ENCODE measurements at places on chromosomes 4 and X.

GRCh38 chr4:140903522-140904475, 147.6 kb upstream of the TBC1D9 start:
- no peak for DNase-seq

DNA sequence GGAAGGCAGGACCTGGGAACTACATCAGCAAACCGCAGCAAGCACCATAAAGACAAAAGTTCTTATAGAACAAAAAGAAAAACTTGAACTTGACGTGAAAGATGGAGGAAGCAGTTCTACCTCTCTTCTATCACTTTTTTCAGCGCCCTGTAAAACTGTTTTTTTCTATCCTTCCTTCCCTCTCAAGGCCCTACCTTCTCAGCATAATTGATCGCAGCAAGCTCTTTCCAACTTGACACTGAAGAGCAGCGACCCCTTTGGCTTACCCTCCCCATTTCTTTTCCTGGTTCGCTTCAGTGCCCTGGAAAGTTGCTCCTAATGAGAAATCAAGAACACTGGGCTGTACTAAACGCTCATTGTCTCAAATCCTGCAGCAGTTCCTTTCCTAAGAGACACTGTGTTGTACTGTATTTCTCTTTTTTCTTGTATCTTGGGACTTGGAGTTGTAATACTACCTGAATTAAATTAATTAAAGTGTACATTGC, 150.6 kb upstream of the SLC4A4 start:
- DNase-seq, result no peak

DNA sequence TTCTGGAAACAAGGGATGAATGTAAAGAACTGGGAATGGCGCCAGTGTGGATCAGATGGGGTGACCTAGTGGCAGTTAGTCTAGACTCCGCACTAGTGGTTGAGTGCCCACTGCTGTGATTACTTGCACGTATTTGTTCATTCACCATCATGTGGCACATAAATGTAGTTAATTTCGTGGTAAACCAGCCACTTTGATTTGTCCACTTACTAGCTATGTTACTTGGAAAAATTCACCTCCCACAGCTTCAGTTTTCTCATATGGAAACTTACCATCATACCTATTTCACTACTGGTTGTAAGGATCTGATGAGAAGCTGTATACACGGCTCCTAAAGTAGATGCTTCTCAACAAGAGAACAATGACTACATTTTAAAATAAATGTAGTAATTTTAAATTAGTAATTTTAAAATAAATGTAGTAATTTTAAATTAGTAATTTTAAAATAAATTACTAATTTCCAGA, 394 bp upstream of the DYNLT3 start:
- no peak for DNase-seq

DNA sequence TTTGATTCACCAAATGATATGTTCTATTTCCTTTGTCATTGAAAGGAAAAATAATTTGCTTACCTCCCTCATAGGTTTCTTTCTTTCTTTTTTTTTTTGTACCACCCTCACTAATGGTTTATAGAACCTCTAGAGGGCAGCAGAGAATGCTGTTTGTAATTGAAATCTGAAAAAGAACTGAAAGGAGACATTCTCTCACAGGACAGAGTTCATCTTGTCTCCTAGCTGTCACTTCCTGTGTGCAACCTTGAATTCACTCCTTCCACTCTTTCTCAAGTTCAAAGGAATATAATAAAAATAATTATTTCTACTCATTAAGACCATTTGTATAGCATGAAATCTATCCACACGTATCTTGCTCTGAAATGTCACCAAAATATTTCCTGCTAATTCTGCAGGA, 51.0 kb downstream of the GUCY1B1 start:
- no peak for DNase-seq

DNA sequence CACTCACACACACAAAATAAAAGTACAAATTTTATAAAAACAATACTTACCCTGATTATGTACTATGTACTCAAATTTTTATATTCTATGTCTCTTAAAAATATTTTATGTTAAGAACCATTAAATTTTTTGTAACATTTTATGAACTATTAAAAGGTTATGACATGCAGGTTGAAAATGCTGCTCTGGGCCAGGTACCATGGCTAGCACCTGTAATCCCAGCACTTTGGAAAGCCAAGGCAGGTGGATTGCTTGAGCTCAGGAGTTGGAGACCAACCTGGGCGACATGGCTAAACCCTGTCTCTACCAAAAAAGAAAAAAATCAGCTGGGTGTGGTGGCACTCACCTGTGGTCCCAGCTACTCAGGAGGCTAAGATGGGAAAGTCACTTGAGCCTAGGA, 29.4 kb upstream of the SPINK2 start:
- DNase-seq, result no peak

DNA sequence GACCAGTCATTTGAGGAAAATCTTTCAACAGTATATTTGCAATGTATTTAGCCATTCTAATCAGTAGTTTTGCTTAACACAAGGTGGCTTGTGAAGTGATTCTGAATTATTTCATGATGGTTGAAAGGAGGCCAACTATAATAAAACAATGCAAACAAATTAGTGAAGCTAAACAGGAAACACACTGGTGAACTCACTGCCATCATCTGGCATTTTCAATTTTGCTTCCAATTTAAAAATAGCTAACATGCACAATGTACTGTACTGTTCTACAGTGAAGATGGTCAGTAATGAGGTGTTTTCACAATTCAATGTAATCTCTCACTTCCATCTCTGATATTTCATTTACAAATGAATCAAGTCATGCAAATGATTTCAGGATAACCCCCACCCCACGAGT, 31.1 kb downstream of the PGRMC2 start:
- DNase-seq, result no peak

DNA sequence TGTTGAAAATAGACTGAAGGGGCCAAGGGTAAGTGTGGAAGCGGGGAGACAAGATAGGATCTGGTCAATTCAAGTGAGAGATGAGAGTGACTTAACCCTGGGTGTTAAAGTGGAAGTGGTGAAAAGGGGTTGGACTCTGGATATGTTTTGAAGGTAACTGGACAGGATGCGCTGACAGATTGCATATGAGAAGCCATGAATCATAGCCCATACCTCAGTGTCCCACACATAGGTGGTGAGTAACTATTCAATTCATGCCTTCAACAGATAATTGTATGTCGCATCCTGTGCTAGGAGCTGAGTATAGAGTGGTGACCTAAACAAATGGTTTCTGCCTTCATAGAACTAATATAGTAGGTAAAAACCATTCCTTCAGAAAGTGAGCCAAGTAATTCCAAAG, 76.7 kb downstream of the KLHL34 start:
- no peak for DNase-seq

DNA sequence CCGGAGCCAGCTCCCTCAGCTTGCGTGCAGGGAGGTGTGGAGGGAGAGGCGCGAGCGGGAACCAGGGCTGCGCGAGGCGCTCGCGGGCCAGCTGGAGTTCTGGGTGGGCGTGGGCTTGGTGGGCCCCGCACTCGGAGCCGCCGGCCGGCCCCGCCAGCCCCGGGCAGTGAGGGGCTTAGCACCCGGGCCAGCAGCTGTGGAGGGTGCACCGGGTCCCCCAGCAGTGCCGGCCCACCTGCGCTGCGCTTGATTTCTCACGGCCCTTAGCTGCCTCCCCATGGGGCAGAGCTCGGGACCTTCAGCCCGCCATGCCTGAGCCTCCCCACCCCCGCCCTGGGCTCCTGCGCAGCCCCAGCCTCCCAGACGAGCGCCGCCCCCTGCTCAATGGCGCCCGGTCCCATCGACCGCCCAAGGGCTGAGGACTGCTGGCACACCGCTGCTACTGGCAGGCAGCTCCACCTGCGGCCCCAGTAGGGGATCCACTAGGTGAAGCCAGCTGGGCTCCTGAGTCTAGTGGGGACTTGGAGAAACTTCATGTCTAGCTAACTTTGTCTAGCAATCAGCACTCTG, 37.8 kb upstream of the SMARCAD1 start:
- DNase-seq, result no peak

DNA sequence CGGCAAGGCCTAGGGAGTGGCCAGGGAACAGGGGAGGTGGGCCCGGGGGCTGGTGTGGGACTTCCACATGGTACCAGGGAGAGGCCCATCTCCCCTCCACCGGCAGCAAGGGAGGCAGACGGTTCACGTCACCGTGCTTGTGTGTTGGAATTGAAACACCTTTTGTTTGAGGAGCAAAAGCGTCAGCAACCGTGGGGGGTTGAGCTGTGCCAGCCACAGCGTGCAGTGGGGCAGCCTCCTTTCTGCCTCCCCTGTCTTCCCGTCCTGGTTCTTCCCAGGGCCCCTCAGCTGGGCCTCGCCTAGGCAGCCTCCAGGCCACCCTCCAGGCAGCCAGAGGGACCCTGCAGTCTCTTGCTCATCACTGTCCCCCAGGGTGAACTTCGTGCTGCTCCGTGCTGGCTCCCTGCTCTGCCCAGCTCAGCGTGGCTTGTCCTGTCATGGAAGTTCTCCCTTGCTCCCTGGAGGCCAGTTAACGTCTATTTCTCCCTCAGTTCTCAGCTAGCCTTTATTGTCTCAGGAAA, 32.1 kb upstream of the HGFAC start:
- no peak for DNase-seq

DNA sequence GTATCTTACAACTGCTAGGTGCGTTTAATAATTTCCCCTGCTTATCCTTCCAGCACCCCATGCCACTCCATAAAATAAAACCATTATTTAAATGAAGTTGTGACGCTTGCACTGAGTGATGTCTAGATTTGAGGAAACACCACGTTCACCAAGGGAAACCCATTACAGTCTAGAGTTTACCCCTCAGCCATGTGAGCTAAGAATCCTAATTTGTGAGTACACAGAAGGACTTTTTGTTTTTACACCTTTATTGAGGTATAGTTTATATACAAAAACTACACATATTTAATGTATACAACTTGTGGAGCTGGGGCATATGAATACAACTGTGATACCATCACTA, 326.8 kb downstream of the RAPGEF2 start:
- DNase-seq, result no peak

DNA sequence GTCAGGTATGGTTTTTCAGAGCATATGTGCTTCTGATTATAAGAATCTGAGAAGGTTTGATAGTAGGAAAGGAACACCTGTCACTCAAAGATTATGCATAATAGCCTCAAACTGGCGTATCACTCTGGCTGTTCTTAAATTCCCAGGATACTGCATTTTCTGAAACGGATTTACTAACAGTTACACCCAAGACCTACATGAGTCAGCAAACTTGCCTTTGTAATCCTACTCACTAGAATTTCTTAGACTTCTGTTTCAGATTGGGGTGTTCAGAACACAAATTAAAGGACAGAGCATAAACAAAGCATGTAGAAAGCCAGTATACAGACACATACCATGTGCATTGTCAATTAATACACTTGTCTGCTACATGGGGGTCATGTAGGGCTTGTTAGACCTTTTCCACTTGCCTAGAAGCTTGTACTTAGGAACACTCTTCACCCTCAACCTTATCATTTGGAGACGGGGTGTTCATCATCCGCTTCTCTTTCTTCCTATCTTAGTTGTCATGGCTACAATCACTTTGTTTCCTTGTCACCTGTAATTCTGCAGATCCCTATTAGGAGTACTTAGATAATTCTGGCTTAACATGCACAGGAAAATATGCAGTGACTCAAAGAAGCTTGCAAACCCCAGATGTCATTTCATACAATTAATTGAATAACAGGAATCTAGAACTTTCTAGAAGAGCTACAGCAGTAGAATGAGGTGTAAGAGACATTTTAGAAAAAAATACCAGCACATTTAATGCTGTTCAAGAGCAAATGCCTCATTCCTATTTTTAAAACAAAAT, 593.0 kb upstream of the TENM3 start:
- no peak for DNase-seq

GRCh38 chr4:14184265-14184664, 556.7 kb upstream of the BOD1L1 start:
- DNase-seq, result no peak

- no peak for DNase-seq
Measured at GRCh38 chr4:118898684-118899138, 10.1 kb downstream of the SYNPO2 start.

- DNase-seq, result no peak
Measured at GRCh38 chr4:53717064-53717549, 125.8 kb upstream of the LNX1 start.

DNA sequence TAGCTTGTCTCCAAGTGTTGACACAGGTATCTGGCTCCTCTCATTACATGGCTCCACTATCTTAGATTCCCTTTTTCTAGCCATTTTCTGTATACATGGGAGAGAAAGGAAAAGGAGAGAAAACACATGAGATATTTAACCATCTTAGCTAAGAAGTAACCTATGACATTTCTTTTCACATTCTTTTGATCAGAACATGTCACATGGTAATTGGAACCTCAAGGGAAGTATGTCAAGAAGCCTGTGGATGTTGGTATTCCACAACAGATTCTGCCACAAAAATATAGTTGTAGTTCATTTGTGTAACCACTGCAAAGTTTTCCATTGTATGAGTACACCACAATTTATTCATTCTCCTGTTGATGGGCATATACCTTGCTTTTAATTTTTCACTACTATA, 18.7 kb upstream of the GABRB1 start:
- DNase-seq, result no peak

- no peak for DNase-seq
Measured at GRCh38 chr4:48668254-48669017, 111.6 kb downstream of the FRYL start.

DNA sequence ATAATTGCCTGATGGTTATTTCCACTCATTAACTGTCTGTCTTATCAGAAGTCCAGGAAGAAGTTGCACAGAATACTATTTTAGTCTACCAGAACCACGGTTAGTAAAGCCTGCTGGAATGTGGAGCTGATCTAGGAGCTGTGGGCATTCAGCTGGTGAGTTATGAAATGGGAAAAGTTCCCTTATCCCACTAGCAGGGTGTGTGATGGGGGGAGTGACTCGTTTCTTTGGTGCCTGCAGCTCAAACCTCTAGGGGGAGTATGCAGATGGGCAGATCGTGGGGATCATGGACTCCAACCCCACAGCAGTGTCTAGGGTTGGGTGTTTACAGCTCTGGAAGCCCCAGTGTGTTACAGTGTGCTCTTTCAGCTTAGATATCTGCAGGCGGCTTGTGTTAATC, 305.7 kb upstream of the BOD1L1 start:
- DNase-seq, result no peak

- DNase-seq, result no peak
Measured at GRCh38 chr4:85370400-85371032, 104.4 kb upstream of the ARHGAP24 start.

- no peak for DNase-seq
Measured at GRCh38 chr4:148852092-148852699, 410.0 kb upstream of the NR3C2 start.

DNA sequence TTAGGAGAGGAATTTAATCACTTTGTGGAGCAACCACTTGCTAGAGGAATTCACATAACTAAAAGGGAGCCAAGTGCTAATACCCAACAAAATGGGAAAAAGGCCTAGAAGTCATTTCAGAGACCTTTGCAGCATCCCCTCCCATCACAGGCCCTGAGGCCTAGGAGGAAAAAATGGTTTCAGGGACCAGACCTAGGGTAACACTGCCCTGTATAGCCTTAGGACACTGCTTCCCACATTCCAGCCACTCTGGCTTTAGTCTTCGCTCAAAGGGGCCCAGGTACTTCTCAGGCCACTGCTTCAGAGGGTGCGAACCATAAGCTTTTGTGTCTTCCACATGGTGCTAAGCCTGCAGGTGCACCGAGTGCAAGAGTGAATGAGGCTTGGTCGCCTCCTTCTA, 19.1 kb downstream of the SPANXN2 start:
- no peak for DNase-seq

GRCh38 chrX:43530837-43531236, 125.3 kb upstream of the MAOA start:
- DNase-seq, result no peak

Measured in GF-D8 (cell line).